ENCODE measurements at places on chromosomes 6 and 20. TPM values are rescaled to one million over a fixed set of nuclear protein-coding genes. Genes with fewer than 3 reads are reported as not detected.
A peak's percentile ranks its signal among the peaks of the same experiment; 100 is the strongest.

- DNase-seq = no peak
These were observed 83.1 kb upstream of the CST7 start for GRCh38 chr20:24866008-24866407.

DNA sequence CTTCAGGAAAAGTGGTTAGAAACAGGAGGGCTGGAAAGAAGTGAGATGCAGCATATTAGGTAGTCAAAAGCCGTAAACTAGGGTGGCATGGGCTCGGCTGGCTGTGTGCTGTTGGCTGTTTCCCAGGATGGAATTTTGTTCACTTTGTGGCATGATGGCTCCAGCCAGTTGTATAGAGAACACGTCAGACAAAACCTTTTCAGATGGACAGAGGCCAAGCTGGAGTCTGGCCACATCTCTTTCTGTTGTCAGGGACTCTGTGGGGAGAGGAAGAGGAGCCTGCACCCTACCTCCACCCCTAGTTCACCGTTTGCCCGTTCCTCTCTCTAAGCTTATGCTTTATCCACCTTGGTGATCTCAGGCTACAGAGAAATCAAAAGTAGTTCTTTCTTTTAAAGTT lies 22.0 kb downstream of the C6orf89 start:
- DNase-seq = peak; percentile 85

DNA sequence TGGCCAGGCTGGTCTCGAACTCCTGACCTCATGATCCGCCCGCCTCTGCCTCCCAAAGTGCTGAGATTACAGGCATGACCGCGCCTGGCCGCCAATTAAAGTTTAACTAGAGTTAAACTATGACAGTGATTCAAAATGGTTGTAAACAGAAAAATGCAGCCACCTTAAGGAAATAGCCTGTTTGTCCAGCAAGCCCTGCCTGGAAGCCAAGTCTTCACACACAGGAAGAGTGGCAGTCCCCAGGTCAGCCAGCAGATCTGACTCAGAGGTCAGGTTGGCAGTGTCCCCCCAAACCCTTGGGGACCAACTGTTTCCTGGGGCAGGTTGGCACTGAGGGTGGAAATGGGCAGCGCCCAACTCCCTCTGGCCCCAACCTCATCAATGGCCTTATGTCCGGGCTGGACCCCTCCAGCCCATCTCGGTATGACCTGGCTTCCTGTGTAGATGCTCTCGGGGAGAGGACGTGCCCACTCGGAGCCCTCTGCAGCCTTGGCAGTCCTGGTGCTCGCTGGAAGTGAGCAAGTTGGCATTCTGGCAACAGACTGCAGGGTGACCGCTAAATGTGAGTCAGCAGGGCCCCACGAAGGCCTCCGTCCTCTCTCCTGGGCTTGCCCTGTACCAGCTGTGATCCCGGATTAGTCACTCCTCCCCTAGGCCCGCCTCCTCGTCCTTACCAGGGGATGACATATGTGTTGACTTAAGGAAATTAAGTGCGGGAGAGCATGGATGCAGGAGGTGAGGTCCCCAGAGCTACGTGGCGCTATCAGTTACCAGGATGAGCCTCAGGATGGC lies 9.7 kb upstream of the HSP90AB1 start:
- peak; percentile 98 for DNase-seq

DNA sequence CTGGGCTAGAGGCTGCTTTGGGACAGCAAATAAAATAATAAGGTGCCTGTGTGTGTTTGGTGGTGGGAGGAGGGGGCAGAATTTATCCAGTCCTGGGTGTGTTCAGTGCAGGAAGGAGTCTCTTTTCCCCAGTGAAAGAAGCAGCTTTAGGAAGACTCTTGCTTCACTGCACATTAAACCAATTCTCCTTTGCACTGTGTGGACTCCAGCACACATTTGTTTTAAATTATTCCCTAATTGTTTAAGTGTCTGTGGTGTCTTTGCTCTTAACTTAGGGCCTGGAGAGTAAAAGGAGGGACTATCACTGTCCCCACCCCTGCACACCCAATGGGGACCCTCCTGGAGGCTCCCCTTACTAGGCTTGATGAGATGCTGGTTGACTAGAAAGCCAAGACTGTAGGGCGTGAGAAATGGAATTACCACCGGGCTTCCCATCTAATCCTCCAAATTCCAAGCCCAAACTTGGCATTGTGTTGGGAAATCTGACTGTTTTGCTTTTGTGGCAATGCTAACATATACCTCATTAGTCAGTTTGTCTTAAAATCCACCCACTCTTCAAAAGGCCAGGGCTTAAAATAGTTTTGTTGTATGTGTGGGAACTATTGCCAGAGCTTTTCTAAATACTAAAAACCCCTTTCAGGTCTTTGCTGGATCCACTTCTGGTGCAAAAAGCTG lies 13.5 kb upstream of the DAAM2 start:
- DNase-seq = no peak

DNA sequence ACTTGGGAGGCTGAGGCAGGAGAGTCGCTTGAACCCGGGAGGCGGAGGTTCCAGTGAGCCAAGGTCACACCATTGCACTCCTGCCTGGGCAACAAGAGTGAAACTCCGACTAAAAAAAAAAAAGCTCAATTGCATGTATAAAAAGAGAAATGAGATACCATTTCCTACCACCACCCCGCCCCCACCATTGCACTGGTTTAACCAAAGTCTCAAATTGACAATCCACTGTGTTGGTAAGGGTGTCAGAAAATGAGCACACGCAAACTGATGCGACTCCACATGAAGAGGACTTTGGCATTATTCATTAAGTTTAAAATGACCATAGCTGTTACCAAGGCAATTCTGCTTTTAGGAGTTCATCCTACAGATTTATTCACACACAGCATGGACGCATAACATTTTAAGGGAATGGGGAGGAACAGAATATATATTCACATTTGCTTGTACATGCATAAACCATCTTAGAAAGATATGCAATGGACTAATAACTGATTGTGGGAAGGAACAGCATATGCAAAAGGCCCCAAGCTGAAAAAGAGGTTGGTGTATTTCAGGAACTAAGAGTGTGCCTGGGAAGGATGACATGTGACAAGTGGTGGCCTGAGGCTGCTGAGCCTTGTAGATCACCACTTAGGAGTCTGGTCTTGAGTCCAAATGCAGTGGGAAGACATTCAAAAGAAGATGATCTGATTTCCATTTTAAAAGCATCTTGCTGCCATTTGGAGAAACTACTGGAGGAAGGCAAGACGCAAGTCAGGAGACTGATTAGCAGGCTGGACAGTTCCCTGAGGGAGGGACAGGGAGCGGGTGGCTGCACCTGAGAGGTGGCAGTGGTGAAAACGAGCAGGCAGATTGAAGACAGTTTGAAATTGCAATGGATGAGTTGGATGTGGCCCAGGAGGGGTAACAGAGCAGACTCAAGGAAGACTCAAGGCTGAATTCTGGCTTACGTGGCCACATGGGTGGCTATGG lies 37.2 kb upstream of the PTPN1 start:
- DNase-seq = no peak

DNA sequence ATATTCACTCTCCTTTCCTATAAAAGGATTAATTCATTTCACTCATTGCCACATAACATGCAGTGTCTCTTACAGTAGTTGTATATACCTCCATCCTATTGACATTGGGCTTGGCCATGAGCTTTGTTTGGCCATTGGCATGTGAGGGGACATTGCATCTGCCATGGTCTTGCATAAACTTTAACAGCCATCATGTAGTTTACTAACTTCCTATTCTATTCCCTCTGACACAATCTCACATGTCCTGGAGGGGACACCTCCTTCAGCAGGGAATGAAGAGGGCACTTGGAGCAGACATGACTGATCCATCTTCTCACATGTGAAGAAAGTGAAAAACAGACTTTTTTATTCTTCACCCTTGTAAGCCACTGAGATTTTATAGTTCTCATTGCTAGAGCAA lies 115.5 kb upstream of the MARCKS start:
- no peak for DNase-seq

- peak; percentile 27 for DNase-seq
These were observed 51.6 kb upstream of the RIN2 start for GRCh38 chr20:19706463-19706862.

DNA sequence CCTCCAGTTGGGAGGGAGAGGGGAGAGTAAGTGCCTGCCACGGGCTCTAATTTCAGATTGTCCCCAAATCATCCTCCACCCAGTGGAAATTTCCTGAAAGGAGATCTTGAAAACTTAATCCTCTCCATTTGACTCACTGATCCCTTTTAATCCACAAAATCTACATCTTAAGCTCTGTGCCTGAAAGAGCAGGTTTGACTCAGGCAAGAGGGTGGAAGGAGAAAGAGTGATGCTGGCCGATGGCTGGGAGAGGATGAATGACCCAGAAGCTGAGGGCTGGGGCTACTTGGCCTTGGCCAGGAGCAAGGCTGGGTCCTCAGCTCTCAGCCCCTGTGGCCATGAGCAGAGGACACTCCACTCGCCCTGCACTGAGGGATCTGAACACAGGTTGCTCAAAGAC lies 8.1 kb downstream of the BPIFA2 start:
- DNase-seq = no peak

DNA sequence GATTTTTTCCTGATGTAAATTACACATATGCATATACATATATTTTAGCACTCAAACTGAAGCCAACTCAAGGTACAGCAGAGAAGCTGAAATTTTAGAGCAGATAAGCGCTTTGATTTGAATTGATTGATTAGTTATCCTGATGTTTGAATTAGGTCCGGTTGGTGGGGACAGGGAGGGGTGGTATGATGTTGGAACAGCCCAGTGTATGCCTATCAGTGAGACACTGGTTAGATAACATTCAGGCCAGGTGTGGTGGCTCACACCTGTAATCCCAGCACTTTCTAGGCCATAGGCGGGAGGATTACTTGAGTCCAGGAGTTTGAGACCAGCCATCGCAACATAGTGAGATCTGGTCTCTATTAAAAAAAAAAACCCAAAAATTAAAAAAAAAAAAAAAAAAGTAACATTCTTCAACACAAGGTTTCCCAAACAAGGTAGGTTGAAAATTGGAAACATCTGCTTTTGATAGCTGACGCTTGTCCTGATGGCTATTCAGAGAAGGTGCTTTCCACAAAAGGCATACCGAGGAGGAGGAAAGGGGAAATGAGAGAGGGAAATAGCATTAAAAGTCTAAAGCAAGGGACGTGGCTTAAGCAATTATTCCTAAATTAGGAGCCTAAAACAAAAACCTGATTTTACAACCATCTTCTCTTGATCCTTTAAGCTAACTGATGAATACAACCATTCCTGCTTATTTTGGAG lies 288.4 kb upstream of the JARID2 start:
- DNase-seq = no peak

DNA sequence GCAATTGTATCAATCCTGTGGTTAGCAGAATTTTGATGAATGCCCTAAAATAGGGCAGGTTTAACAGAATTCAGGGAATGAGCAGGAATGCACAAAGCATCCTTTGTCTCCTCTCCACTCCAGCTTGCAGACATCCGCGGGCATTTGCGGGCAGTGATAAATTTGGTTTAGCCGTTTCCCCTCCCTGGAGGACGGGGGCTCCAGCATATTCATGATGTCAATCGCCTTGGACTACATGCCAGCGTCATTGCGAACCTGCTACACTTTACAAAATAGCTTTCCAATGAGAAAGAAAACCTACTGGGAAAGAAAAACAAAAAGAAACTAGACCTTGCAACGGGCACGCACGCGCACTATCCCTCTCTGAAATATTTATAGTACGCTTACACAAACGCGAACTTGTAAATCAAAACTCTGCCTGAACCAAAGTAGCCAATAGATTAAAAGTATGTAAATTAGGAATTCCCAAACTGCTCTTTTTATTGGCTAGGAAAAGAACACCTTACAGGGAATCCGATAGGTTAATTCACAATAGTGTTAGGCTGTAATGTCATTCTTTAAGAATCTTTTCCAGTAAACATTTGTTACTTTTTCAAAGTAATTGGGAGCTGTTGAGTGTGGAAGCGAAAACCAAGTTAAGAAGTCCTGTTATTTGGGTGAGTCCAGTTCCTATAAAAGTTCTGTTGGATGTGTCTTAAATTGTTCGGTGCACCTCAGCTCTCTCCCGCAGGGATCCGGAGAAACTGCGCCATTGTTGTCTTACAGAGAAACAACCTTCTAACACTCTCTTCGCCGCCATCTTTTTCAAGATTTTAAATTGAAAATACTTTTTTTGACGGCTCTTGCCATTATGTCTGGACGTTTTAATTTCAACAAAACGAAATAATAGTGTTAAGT lies 136.7 kb downstream of the HFE start:
- peak; percentile 87 for DNase-seq

DNA sequence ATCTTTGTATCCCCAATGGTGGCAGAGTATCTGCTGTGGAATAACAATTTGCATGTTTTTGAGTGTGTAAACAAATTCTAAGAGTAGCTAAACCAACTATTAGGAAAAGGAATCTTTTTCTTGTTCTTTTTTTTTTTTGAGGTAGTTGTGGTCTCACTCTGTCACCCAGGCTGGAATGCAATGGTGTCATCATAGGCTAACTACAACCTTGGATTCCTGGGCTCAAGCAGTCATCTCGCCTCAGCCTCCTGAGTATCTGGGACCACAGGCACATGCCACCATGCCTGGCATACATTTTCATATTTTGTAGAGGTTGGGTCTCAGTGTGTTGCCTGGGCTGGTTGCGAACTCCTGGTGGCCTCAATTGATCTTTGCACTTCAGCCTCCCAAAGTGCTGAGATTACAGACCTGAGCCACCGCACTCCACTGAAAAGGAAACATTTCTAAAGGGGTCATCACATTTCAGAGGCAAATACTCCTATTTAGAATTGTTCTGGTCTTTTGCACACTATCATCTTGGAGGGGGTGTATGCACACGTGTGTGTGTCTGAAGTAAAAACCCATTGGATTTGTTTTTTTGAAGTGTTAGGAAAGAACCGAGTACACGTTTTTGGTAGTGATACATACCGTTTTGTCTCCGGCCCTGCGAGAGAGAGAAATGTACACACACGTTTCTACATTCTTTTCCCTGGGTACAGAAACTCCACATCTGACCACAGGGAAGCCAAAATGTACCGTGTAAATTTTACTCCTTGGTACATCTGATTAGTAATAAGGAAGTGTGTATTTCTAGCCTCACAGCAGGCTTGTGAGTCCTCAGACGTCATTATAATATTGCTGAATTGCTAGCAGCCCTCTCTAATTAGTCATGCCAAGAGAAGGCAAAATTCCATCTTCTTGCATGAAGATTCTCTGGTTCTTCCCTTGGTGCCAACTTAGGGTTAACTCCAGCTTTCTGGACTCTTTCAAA lies 183.6 kb downstream of the JARID2 start:
- DNase-seq = no peak

- no peak for DNase-seq
These were observed 151.1 kb upstream of the B3GAT2 start for GRCh38 chr6:71107911-71108420.

GRCh38 chr20:56430461-56430860 lies 18.4 kb downstream of the CASS4 start:
- DNase-seq = no peak

DNA sequence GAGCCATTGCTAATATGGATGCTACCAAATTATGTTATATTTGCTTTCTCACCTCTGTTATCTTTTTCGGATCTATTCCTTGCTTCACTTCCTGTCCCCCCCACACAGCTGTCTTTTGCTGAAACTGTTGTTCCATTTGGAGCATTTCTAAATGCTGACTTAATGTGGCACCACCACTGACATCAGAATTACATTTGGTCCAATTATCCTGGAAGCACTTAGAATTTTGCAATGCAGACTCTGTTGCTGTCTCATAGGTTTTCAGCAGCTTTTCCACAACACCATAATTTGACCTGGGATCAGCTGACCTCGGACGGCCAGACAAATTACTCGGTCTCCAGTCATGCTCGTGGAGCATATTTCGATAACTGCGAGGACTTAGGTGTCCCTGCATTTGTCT lies 12.8 kb downstream of the KIAA0408 start:
- DNase-seq = no peak

Gene ATP6V1G2
- total RNA-seq = not detected

Gene APOBEC2
- not detected for total RNA-seq

Gene GTF2H4
- total RNA-seq = 81.0 TPM

Gene TPX2
- not detected for total RNA-seq

Gene VIP
- total RNA-seq = not detected

Gene CLVS2
- not detected for total RNA-seq

Gene FLOT1
- total RNA-seq = 123 TPM

Gene PDE7B
- 6.0 TPM for total RNA-seq

Gene CYP24A1
- not detected for total RNA-seq
